Endothelial cell (in vitro differentiated cells): ENCODE measurements at places on chromosomes 1 and 21. TPM values are rescaled to one million over a fixed set of nuclear protein-coding genes. Genes with fewer than 3 reads are reported as not detected.

ATP1A4 gene
- not detected for total RNA-seq

IVL gene
- total RNA-seq, result not detected

DDR2 gene
- total RNA-seq, result 0.33 TPM

DNA sequence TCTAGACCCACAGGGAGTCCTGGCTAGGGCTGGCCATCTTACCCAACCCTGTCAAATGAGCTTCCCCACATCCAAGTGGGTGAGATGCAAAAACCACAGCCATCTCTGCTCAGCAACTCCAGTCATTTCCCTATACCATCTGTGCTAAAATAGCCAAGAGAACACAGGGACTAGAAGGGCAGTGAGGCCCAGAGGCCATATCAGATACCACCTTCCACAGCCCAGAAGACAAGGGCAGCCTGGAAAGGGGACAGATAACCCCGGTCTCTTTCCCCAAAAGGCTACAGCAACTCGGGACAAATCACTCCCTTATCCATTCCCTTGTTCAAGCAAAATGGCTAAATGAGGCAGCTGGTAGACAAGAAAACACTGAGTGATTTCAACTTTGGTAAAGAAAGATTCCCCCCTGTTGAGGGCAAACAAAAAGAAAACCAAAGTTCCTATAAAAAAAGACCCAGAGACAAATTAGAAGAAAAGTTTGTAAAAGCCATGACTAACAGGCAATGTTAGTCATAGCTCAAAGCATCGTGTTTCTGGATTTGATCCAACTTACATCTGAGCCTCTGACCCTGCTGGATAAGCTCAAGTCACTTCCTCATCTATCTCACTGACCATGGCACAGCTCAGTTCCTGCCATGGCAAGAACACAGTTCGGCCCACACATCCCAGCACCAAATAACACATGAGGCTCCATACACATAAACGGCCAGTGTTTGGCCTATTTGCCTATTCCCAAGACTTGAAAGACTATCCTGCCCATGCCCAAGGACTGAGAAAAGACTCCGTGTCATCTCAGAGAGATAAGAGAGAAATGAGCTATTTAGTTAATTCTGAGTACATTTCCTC, 3.1 kb downstream of the LAMB3 start:
- DNase-seq, result no peak

PADI4 gene
- not detected for total RNA-seq
